Psoas muscle (tissue), 8 donors: ENCODE measurements at places on chromosomes 16 and 17. TPM values are rescaled to one million over a fixed set of nuclear protein-coding genes. Genes with fewer than 3 reads are reported as not detected.

DNA sequence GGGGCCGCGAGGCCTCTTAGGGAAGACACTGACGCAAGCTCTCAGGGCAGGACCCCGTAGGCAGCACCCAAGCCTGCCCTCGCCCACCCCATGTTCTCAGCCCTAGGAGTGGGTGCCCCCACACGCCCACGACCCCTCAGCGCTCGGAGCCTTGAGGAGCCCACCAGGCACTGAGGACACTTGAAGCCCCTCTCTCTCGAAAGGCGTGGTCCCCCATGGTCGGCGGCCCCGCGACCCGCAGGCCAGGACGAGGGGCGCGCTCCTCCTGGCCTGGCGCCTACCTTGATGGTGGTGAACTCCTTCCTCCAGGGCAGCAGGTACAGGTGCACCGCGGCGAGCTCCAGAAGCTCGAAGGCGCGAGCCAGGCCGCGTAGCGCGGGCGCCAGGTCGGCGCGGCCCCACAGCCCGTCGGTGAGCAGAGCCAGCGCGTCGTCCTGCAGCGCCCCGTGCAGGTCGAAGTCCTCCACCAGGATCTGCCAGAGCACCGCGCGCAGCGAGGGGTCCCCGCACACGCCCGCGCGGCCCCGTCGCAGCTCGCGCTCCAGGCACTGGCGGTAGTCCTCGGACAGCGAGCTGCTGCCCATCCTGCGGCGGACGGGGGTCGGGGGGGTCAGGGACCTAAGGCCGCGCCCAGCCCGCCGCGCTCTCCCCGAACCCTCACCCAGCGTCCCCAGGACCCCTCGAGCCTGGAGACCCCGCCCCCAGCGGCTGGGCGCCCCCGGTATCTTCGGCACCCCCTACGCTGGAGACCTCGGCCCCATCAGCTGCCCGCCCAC lies 668 bp downstream of the SPATA2L start:
- DNase-seq: peak; percentile 61

DNA sequence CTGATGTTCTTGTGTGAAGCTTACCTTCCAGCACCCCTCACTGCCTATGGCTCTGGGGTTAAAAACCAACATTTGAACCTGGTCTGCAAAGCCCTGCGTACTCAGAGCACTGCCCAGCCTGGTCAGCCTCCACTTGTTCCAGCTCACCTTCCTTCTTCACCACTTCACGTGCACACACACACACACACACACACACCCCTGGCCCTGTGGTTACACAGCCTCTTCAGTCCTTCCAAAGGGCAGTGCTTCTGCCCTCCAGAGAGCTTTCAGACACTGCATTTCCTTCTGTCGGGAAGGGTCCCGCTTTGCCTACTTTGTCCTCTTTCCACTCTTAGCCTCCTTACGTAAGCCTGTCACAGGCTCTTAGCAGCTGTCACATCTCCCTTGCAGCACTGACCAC lies 9.6 kb upstream of the TMEM220 start:
- no peak for DNase-seq

Gene ZP2
- total RNA-seq: not detected

Gene NACA2
- not detected for total RNA-seq

Gene PHKG2
- total RNA-seq: 10.1 TPM

Gene SPN
- 1.5 TPM for total RNA-seq

- DNase-seq: no peak
Observed at GRCh38 chr16:4067262-4068001, 48.8 kb downstream of the ADCY9 start.

DNA sequence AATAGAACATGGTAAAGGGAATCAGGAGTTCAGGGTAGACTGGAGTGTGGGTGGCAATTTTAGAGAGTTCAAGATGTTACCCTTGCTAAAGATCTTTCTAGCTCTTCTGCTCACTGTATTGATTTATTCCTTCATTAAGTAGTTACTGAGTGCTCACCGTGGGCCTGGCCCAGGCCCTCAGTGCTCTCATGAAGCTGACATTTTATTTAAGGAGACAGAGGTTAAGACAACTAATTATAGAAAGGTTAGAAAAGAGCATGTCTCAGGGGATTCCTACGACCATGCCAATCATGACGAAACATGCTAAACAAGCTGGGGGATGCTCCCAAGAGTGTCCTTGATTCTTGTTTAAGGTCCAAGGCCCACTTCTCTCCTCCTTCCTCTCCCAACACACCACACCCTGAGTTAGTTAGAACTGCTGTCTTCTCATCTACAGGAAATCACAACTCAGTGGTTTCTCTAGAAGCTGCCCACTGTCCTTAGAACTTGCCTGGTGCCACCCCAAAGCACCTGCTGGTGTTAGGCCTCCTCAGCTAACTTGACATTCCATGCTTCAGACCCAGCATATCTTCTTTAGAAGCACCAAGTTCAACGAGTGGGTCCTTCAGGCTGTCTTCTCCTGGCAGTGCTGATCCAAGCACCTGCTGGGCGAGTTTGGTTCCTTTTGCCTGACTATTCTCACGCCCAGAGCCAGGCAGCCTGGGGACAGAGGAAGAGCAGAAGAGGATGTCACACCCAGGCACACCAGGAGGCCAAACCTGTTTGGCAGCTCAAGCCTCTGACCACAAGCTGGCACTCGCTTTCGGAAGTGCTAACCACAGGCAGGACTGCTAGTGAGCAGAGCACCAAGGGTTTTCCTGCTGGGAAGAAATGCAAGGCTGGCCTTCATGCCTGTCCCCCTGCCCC lies 79.0 kb downstream of the GAS7 start:
- no peak for DNase-seq

- no peak for DNase-seq
Observed at GRCh38 chr16:17518441-17518840, 47.7 kb upstream of the XYLT1 start.

- peak; percentile 65 for DNase-seq
Observed at GRCh38 chr17:2949469-2950044, 113.8 kb downstream of the OR1D5 start.

Gene DLG4
- total RNA-seq: 3.2 TPM

- DNase-seq: no peak
Observed at GRCh38 chr17:39229274-39229913, 3.6 kb upstream of the STAC2 start.

Gene ADAD2
- not detected for total RNA-seq

DNA sequence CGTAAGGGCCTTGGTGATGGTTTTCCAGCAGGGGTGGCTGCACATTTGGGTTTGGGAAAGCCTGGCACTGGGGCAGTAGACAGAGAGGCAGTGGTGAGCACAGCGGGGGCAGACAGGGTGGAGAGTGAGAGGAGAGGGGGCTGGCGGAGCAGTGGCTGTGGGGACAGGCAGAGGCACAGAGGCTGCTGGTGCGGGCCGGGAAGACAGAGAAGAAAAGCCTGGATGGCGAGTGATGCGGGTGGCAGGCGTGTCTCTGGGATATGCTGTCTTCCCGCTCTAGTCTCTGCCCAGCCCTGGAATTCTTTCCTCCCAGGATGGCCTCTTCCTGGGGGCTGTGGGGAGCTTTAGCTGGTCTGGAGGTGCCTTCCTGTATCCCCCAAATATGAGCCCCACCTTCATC lies 16.9 kb downstream of the ITGAD start:
- no peak for DNase-seq

GRCh38 chr17:41717408-41718286 lies 5.5 kb downstream of the GAST start:
- DNase-seq: no peak

DNA sequence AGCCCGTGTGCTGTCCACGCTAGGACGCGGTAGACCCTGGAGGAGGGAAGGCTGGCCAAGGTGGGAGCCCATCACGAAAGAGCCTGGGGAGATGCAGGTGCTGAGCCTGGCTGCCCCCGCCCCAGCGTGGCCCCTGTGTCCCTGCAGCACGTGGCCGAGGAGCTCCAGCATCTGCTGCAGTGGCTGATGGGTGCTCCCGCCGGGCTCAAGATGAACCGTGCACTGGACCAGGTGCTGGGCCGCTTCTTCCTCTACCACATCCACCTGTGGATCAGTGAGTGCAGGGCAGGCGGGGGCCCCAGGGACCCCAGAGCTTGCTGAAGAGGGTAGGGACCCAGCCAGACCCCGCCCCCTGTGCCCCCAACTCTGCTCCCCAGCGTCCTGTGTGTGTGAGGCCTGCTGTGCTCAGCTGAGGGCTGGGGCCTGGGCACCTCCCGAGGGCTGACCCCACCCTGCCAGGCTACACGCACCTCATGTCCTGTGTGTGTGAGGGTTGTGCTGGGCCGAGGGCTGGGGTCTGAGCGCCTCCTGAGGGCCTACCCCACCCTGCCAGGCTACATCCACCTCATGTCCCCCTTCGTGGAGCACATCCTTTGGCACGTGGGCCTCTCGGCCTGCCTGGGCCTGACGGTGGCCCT lies 8.6 kb downstream of the PIGQ start:
- DNase-seq: no peak

GRCh38 chr16:73457851-73458250 lies 409.9 kb upstream of the ZFHX3 start:
- DNase-seq: no peak

GRCh38 chr16:7378024-7378695 lies 45.5 kb downstream of the RBFOX1 start:
- no peak for DNase-seq

DNA sequence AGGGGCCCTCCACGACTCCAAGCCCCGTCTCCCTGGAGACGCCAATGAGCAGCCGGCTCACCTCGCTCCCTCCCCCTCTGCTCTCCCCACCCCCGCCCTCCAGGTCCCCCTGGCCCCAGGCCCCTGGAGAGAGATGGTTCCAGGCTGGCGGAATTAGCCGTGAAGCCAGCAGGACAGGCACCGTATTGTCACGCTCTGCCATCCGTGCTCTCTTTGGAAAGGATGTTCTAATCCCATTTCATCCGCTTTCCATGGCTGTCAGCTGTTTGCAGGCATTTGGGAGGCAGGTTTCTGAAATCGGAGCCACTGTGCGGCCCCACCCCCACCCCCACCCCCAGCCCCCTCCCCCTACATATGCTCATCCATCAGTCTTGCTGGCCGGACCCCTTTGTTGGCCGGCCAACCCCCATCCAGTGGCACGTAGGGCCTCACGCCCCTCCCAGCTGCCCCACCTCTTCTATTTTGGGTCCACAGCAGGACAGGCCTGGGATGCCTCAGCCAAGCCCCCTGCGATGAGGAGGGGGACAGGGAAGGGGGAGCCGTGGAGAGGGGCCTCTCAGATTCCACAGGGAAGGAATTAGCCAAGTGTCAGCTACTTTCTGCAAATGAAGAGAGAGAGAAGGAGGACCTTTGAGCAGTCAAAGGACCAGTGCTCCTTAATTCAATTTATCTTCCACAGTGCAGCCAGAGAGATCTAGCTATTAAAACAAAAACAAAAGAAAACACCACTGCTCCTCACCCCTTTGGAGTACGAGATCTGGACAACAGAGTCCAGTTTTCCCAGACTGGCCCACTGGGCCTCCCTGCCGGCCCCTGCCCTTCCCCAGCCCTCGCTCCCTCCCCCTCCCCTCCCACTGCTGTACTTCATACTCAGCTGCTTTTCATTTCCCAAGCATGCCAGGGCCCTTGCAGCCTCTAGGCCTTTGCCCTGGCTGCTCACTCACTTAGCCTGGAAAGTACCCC lies 30.7 kb downstream of the SDK2 start:
- no peak for DNase-seq

DNA sequence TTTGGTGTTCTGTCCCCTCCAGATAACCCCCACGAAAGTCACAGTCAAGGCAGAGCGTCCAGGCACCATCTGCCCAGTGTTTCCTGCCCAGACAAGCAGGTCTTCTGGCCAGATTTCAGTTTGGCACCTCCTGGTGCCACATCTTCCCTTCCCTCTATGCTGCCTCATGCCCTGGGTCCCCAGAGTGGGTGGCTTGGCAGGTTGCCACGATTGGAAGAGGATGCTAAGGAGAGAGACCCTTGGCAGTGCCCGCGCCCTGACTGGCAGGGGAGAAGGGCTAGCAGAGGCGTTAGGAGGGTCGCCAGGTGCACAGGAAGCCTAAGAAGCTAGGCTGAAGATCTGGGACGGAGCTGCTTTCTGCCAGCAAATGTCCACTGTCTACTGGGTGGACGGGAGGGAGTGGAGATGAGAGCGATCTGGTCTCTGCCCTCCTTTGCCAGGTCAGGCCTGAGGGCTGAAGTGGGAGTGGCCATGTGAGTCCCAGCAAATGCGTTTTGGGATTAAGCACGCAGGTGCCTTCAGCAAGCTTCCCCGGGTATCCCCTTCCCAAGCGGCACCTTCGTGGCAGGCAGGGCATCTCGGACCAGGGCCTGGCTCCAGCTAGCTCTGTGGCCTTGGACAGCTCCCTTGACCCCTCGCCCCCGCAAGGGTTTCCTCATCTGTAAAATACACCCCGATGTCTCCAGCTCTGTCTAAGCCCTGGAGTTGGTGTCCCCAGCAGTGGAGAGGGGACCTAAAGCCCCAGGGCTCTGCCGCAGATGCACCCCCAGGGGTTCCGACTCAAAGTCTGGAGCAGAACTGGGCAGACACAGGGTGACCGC lies 13.4 kb upstream of the CD300A start:
- no peak for DNase-seq

Gene RBFOX1
- 133 TPM for total RNA-seq

GRCh38 chr16:85718682-85719081 lies 29.9 kb upstream of the GINS2 start:
- no peak for DNase-seq

Gene NXPH3
- total RNA-seq: 0.54 TPM

DNA sequence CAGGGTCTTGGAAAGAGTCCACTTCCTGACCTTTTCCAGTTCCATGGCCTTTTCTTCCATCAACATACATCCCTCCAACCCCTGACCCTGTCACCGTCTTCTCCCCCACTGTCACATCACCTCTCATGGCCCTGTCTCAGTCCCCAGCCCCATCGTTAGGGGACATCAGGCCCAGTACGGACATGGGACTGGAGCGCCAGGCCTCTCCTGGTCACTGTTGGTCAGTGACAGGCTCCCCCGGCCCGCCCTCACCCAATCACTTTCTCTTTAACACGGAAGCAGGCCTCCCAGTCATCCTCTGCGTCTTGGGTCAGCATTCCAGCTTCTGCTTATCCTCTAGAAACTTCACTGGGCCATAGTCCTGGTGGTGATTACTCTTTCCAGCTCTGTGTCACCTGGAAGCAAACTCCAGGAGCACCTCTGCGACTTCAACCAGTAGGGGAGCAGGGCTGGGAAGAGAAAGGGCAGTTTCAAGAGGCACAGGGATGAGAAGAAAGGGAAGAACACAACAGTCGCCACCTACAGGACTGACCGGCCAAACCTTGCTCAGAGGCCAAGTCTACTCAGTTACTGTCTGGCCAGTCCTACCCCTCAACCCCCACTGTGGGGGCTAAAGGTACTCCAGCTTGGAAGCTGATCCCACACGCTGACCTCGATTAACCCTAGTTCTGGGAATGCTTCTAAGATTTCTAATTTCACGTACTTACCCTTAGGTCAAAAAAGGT lies 15.9 kb upstream of the ICAM2 start:
- DNase-seq: no peak

Gene RPL26
- total RNA-seq: 1,346 TPM

DNA sequence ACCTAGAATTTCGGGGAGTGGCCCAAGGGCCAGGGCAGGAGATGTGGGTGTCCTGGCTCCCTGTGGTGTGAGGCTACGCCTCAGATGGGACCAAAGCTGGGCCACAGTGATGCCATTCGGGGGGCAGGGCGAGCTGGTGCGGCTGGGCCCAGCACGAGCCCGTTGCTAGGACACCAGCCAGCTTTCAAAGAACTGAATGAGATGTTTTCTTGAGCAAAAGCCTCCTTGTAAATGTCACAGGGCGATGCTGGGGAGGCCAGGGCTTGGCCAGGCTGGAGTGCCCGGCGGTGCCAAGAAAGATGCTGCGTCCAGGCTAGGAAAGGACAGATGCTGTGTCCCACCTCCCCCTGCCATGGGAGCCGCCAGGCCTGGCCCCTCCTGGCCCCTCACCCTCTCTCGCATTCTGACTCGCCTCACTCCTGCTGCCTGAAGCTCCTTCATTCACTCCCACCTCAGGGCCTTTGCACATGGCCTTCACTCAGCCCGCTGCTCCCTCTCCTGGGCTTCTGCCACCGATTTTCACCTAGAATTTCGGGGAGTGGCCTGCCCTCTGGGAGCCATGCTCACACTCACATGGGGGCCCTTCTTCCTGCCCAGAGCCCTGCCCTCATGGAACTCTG lies 39.1 kb downstream of the CPNE2 start:
- DNase-seq: peak; percentile 45
